ENCODE measurements at places on chromosomes 4 and X. TPM values are rescaled to one million over a fixed set of nuclear protein-coding genes. Genes with fewer than 3 reads are reported as not detected.

GRCh38 chrX:143873343-143873742 lies 10.5 kb upstream of the UBE2NL start:
- no peak overlapping the region for H3K27ac ChIP-seq
- no peak for DNase-seq
- H3K27me3 ChIP-seq = no peaks in the 10 kb centered on the region
- no peaks in the 10 kb centered on the region for H3K36me3 ChIP-seq
- no peak overlapping the region for H3K4me3 ChIP-seq

The SPATA4 gene
- not detected for total RNA-seq

The PRDM5 gene
- 0.16 TPM for total RNA-seq

- H3K4me1 ChIP-seq = no peaks in the 10 kb centered on the region
- H3K27me3 ChIP-seq = no peaks in the 10 kb centered on the region
- H3K27ac ChIP-seq = no peak overlapping the region
- DNase-seq = no peak
Observed at GRCh38 chrX:127124871-127125270, 305.3 kb downstream of the PRR32 start.

DNA sequence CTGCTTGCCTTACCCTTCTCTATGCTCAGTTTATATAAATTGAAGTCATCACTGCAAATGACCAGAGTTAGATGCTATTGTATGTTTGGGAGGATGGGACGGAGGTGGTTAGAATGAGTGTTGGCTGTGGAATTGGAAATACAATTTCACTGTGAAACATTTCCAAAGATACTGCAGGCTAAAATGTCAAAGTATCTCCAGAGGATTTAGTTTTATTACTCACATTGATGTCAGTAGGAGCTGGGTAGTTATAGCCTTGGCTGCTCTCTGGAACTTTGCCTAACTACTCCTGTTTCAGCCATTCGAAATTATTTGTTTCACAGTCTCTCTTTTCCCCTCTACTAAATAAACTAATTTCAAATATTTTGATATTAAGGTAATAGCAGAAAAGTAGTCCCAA lies 92.6 kb upstream of the PPP3CA start:
- H3K27me3 ChIP-seq = peaks cover 27% of the 10 kb centered on the region
- H3K4me1 ChIP-seq = no peaks in the 10 kb centered on the region
- DNase-seq = no peak
- H3K36me3 ChIP-seq = no peaks in the 10 kb centered on the region
- H3K4me3 ChIP-seq = no peak overlapping the region

The ZNF630 gene
- total RNA-seq = 0.99 TPM

GRCh38 chr4:118850488-118851173 lies 14.7 kb upstream of the SEC24D start:
- H3K4me1 ChIP-seq = peaks cover 24% of the 10 kb centered on the region
- peak overlapping the region; percentile 92 for H3K27ac ChIP-seq
- peak; percentile 68 for DNase-seq
- H3K27me3 ChIP-seq = peaks cover 7% of the 10 kb centered on the region

The NXF2B gene
- total RNA-seq = not detected

DNA sequence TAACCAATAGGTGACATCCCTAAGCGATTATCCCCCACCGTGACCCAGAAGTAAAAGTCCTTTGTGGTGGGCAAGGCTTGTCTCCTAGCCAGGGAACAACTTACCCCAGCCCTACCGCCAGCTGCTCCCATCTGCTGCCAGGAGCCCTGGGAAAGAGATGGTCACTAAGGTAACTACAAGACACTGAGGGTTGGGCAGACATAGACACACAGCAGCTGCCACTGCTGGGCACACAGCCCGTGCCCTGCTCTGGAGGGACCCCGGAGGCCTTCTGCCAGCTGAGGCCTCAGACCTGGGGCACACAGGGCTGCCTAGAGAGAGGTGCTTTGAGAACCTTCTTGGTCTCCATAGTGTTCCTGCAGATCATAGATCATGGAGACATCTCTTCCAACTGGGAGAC lies 53.0 kb upstream of the PROM1 start:
- no peak overlapping the region for H3K27ac ChIP-seq
- peaks cover 2% of the 10 kb centered on the region for H3K27me3 ChIP-seq
- no peaks in the 10 kb centered on the region for H3K4me1 ChIP-seq
- no peaks in the 10 kb centered on the region for H3K36me3 ChIP-seq
- H3K4me3 ChIP-seq = no peak overlapping the region

DNA sequence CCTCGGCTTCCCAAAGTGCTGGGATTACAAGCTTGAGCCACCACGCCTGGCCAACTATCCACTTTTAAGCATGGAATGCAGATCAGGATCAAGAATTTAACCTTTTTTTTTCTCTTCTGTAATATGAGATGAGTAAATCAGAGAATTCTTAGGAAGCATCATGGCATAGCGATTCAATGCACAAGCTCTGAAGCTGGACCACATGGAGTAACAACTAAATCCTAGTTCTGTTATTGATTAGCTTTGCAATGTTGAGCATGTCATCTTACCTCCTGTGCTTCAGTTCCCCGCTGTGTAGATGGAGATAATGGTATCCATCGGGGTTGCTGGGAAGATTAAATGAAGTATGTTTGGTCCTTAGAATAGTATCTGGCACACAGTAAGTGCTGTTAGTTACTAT lies 1.9 kb upstream of the SNX25 start:
- no peak overlapping the region for H3K27ac ChIP-seq
- H3K27me3 ChIP-seq = peaks cover 2% of the 10 kb centered on the region
- H3K4me3 ChIP-seq = no peak overlapping the region
- DNase-seq = no peak
- peaks cover 42% of the 10 kb centered on the region for H3K4me1 ChIP-seq

The RHOXF1 gene
- not detected for total RNA-seq

The SPIN3 gene
- 7.2 TPM for total RNA-seq

The LIN54 gene
- total RNA-seq = 42.1 TPM

DNA sequence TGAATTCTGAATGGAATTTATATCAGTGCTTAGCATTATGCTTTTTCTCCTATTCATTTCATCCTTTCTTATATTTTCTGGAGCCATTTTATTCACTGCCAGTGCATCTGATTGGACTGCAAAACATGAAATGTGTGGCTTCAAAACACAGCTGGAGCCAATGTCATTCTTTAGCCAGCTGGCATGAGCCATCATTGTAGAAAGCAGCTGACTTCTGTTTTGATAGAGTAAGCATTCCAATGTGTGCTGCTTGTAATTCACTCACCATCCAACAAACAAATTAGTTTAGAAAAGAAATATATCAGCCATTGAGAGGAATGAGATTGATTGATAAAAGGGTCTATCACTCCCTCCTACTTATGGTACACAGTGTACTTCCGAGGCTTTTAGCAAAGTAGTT lies 2616.0 kb downstream of the ARAP2 start:
- no peak overlapping the region for H3K27ac ChIP-seq
- H3K4me1 ChIP-seq = no peaks in the 10 kb centered on the region
- no peaks in the 10 kb centered on the region for H3K27me3 ChIP-seq

The PIR gene
- total RNA-seq = 0.90 TPM

GRCh38 chrX:37787423-37787869 lies 7.6 kb downstream of the CYBB start:
- no peak overlapping the region for H3K4me3 ChIP-seq
- H3K27ac ChIP-seq = peak overlapping the region; percentile 13
- peaks cover 18% of the 10 kb centered on the region for H3K4me1 ChIP-seq
- H3K27me3 ChIP-seq = no peaks in the 10 kb centered on the region
- H3K36me3 ChIP-seq = peaks cover 5% of the 10 kb centered on the region

DNA sequence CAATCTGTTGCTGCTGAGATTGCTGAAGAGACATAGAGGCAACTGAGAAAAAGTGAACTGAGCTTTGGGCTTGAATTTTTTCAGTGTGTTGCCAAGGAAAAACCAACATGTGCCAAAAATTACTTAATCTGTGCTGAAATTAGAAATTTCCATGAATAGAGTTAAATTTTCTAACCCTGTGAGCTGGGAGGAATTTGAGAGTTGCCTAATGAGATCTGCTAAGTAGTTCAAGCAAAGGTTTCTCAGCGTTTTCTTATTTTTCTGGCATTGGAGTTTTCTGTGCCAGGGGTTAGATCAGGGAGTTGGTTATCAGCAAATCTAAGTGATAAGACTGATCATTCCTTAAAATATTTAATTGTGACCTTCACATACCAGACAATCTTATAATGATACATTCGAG lies 457.5 kb upstream of the GNPDA2 start:
- no peak overlapping the region for H3K4me3 ChIP-seq
- no peaks in the 10 kb centered on the region for H3K36me3 ChIP-seq
- DNase-seq = no peak
- H3K27me3 ChIP-seq = no peaks in the 10 kb centered on the region
- H3K27ac ChIP-seq = no peak overlapping the region
